ENCODE measurements at places on chromosomes 1 and 21.
A peak's percentile ranks its signal among the peaks of the same experiment; 100 is the strongest.

GRCh38 chr1:73310797-73311381 lies 887.1 kb downstream of the LRRIQ3 start:
- ATAC-seq: no peak

- no peak for ATAC-seq
These were observed 1156.6 kb downstream of the PLA2G4A start for GRCh38 chr1:187985145-187985896.

DNA sequence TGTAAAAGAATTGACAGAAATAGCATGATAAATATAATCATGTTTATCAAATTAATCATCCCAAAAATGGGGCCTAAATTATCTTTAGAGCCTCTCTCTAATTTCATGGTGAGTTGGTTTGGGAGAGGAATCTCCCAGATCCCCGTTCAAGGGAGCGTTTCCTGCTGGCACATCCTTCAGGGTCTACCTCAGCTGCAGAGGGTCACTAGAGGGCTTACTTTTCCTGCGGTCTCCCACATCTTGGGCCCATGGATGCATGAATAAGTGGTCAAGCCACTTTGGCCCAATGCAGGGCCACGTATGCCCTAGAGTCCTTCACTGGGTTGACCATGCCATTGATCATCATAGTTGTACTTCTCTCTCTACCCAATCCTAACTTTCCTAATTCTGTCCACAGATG lies 164.1 kb downstream of the USP25 start:
- no peak for ATAC-seq

- ATAC-seq: no peak
These were observed 349.0 kb upstream of the VAMP3 start for GRCh38 chr1:7422081-7422480.

DNA sequence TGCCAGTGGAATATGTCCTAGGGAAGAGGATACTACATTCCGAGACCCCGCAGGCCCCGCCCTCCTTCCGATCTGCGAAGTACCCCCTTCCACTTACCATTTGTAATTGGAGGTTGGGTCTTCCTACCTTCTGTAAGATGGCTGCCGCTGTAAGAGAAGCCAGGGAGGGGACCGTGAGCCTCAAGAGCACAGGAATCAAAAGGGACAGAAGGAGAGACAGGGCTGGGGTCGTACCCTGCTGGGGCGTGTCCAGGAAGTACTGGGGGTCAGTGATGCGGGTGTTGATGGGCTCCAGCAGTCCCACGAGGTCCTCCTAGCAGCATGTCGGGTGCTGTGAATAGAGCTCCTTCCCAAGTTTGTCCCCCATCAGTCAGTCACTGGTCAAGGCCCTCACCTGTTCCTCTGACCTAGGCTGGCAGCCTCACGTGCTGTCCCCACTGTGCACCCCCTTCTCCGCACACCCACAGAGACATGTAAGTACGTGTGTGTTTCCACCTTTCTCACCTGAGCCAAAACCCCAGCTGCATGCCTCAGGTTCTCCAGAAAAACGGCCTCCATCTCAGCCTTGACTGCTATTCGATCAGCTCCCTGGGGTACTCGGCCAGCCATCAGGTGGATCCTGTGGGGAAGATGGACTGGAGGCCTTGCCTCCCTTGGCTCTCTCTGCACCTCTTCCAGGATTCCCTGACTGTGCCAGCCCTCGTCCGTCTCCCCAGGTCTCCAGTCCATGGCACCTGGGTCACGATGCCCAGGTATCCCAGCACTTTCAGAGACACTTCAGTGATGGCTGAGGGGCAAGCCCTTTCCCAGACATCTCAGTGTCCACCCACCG lies 1.8 kb downstream of the HYI start:
- no peak for ATAC-seq

GRCh38 chr1:211174375-211174774 lies 40.4 kb upstream of the KCNH1 start:
- ATAC-seq: no peak

GRCh38 chr1:10678402-10678801 lies 118.0 kb downstream of the CASZ1 start:
- ATAC-seq: no peak

GRCh38 chr1:204426971-204427701 lies 15.5 kb upstream of the PPP1R15B start:
- ATAC-seq: peak; percentile 48

GRCh38 chr1:229410692-229411433 lies 23.0 kb downstream of the ACTA1 start:
- ATAC-seq: peak; percentile 72

- no peak for ATAC-seq
These were observed 1.5 kb upstream of the RALGPS2 start for GRCh38 chr1:178723546-178723945.

DNA sequence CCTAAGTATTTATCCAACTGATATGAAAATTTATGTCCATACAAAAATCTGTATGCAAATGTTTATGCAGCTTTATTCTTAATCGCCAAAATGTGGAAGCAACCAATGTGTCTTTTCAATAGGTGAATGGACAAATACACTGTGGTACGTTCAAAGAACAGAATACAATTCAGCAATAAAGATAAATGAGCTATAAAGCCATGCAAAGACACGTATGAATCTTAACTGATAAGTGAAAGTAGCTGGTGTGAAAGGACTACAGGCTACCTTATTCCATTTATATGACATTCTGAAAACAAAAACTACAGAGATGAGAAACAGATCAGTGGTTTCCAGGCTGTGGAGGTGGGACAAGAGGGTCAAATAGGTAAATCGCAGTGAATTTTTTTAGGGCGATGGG lies 419.6 kb upstream of the B3GALT2 start:
- ATAC-seq: peak; percentile 34

DNA sequence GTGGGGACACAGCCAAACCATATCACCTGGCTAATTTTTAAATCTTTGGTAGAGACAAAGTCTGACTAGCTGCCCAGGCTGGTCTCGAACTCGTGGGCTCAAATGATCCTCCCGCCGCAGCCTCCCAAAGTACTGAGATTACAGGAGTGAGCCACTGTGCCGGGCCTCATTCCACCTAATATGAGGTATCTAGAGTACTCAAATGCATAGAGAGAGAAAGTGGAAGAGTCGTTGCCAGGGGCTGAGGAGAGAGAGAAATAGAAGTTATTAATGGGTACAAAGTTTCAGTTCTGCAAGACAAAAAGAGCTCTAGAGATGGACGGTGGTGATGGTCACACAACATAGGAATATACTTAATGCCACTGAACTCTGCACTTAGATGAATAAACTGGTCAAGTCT lies 119.6 kb downstream of the TOMM20 start:
- ATAC-seq: no peak

DNA sequence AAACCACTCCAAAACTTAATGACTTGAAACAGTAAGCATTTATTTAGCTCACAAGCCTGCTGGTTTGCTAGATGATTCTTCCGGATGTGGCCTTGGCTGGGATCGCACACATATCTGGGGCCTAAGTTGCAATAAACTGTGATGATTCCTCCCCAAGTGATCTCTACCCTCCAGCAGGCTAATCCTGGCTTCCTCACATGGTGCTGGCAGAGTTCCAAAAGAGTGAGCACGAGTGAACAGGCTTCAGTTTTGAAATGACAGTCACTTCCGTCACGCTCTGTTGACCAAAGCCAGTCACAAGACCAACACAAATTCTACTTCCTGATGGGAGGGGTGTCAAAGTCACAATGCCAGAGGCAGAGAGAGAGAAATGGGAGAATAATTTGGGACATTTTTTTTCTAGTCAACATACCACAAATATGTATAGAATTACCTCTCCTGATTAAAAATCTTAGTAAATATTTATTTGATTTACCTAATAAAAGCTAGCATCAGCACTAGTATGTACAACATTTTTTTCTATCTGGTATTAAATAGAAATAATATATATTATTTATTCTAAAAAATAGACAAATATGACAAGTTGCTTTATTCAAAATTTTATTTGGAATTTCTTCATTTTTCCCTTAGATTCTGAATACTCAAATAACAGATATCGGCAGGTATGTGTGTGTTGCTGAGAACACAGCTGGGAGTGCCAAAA lies 292.7 kb downstream of the TPR start:
- no peak for ATAC-seq

- no peak for ATAC-seq
These were observed 22.9 kb upstream of the EPS8L3 start for GRCh38 chr1:109786531-109787021.

- no peak for ATAC-seq
These were observed 18.9 kb downstream of the NENF start for GRCh38 chr1:212451416-212452322.

DNA sequence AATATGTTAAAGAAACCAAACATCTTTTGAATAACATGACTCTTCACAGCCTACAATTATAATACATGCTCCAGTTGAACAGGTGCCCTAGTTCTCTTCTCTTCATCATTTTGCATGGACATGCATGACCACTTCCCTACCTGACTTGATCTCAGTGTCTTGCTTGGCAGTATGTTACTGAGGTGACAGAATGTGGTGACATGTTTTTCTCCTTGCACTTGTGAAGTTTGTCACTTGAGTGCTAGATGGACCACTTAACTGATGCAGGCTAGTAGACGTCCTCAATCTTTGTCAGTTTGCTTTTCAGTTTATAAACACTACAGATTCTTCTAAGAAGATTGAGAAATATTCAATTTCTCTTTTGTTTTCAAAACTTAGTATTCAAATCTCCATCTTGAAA lies 10.1 kb upstream of the KRTAP13-2 start:
- no peak for ATAC-seq

DNA sequence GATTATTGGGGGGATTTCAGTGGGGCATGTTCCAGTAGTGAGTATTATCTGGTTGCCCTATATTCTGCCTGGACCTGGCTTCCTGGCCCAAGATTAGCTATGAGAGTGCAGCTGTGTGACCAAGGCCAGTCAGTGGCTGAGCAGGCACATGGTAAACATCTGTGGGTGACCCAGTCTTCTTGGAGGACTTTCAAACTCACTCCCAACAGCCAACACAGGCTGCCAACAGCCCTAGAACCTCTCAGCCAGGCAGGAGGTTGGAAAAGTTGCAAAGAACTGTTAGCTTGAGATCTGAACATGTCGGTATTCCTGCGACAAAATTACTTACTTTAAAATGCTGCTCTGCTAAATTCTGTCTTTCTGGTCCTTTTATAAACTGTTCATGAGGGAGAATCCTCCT lies 192.4 kb downstream of the TGFBR3 start:
- ATAC-seq: no peak

GRCh38 chr1:56509713-56510641 lies 69.4 kb downstream of the PLPP3 start:
- no peak for ATAC-seq
